ENCODE measurements at places on chromosomes 2 and 18. TPM values are rescaled to one million over a fixed set of nuclear protein-coding genes. Genes with fewer than 3 reads are reported as not detected.

- DNase-seq, result no peak
These were observed 84.5 kb upstream of the TMEM247 start for GRCh38 chr2:46394649-46395510.

Gene GALNT14
- total RNA-seq, result 2.5 TPM

DNA sequence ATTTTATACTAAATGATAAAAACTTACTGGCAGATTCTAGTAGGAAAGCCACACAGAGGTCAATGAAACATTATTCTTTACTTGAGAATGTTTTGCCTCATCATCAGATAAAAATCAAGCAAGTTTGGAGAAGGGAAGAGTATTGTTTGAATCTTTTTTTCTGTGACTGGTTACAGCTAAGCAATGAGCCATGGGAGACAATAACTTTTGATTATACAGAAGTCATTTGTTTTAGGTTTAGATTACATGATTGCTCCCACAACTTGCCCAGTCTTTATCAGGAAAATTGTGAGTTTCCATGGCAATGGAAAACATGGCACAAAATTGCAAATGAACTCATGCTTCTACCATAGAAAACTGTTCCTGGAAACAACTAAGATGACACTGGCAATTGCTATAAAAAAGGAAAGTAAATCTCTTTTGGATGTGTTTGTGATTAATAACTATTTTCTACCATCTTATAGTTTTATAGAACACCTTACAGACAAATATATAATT lies 476.8 kb downstream of the MBD2 start:
- no peak for DNase-seq

DNA sequence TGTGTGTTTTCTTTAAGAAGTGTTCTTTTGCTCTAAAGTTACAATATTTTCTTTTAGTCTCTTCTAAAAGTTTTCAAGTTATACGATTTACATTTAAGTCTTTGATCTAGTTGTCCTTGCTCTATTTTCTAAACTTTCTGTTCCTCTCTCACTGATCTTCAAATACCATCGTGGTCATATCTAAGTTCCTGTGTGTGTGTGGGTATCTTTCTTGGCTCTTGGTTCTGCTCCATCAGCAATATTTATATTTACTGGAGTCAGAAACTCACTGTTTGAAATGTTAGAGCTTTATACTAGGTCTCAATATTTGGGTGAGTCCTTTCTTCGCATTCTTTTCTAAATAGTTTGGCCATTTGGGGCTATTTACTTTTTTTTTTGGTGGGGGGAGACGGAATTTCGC lies 77.3 kb downstream of the COPS8 start:
- no peak for DNase-seq

Gene RUFY4
- not detected for total RNA-seq

- DNase-seq, result no peak
These were observed 8.4 kb downstream of the PHLPP1 start for GRCh38 chr18:62723666-62724281.

Gene ARID5A
- total RNA-seq, result 31.5 TPM

Gene PTH2R
- 0.28 TPM for total RNA-seq

GRCh38 chr2:105454801-105455485 lies 56.1 kb upstream of the FHL2 start:
- DNase-seq, result no peak

Gene PLGLB1
- total RNA-seq, result 4.5 TPM

Gene TRAPPC8
- total RNA-seq, result 36.9 TPM

GRCh38 chr2:239154971-239155805 lies 245.6 kb downstream of the HDAC4 start:
- DNase-seq, result peak; percentile 5

DNA sequence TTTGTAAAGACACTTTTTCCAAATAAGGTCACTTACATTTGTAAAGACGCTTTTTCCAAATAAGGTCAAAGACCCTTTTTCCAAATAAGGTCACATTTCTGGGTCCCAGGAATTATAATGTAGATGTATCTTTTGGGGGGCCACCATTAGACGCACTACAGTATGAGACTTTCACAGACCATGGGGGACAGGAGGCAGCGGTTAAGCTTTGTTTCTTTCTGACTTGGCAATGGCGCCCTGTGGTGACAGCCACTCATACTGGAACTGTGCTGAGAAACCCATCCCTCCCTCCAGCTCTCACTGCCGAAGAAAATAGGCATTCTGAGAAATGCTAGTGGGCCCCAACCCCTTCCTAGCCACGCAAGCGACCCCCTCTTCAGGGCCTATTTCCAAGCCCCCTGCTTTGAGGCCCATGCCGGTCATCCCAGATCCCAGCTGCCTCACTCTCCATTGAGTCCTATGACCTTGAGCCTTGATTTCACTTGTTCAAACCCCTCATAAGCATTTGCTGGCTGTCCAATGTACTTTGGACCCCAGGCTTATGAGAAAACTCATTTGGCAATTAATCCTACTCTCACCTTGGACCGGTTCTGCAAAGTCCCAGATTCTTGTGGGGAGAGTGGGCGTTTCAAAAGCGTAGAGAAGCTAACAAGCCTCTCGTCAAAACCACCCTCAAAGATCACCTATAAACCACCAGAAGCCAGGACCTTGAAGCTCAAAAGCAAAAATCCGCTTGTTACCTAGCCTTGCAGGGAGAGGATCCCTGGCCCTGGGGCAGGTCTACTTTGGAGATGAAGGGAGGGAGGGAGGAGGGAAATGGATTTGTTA lies 11.3 kb upstream of the SPATA3 start:
- no peak for DNase-seq

DNA sequence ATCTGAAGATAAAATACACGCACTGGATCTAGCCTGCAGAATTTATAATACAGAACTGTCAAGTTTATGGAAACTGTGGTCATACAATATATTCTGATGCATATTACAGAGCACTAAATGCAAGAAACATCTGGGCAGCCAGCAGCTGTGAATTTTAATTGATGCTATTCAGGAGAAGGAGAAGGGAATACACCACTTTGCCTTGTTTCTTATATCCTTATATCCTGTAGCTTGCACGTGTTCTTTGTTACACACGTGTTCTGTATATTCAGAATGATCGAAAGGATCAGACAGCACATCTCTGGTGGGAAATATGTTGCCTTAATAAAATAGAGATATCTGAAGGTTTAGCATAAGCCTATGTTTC lies 335.8 kb downstream of the AGPS start:
- no peak for DNase-seq

DNA sequence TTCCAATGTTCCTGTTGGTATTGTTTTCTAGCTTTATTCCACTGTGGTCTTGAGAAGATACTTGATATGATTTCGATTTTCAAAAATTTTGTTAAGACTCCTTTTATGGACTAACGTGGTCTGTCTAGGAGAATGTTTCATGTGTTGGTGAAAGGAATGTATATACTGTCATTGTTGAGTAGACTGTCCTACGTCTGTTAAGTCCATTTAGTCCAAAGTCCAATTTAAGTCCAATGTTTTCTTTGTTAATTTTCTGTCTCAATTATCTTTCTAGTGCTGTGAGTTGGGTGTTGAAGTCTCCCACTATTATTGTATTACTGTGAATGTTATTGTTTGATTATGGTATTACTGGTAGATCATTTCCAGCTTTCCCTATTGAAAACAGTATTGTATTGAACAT lies 55.8 kb upstream of the TTC27 start:
- DNase-seq, result no peak

Gene ALPI
- not detected for total RNA-seq

DNA sequence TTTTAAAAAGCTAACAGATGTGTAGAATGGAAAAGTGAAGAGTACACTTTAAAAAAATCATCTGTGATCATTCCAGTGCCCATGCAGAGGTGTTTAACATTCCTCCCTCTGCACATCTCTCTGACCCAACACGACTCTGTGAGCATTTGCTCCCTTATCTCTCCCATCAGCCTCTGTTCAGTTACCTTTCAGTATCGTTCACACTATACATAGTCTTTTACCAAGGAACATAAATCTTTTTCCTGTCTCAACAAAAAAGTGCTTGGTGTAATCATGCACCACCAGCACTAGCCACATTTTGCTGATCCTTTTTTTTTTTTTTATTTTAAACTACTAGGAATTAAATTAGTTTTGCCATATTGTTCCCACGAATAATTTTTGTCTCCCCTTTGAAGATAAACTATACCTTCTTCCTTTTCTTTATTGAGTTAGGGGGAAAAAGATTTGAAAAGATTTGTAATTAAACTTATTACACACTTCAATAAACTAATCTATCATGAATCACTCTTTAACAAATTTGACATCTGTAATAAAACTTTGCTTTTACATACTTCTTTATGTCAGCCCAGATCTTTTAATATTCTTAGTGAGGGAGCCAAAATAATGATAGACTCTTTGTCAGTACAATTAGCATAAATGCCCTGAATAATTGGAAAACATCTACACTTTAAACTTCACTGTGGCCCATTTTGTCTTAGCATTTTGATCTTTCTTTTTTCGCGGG lies 489.8 kb upstream of the FANCL start:
- no peak for DNase-seq

DNA sequence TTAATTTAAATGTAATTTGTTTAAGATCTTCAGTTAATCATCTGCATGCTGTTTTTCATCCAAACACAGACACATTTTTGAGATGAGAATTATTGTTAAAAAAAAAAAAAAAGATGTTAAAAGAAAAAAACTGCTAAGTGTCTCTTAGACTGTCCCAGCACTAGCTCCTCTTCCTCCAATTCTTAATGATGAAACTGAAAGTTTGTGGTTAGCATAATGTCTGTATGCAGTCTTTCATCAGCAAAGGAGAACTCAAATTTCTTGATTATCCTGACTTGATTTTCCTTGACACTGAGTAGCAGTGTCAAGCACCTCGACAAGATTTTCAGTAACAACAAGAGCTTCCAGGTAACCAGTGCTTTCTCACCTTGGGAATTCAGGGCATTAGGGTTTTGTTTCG lies 274.4 kb downstream of the LRRTM1 start:
- DNase-seq, result no peak

DNA sequence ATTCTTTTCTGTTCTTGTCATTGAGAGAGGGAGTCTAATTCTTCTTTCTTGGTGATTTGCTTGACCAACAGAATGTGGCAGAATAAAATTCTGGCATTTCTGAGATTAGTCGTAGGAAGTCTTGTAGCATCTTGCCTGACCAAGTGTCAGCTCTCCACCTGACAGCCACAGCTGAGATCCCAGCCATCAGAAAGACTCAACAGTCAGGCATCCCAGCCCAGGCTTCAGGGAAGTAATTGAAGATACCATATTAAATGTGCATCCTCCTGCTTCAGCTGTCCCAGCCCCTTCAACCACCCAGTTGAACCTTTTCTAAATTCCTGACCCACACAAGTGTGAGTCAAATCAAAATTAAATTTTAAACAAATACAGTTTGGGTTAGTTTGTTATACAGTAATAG lies 208.3 kb downstream of the PIK3C3 start:
- no peak for DNase-seq

Gene C2orf66
- total RNA-seq, result 0.38 TPM

Gene GPR39
- total RNA-seq, result not detected

- no peak for DNase-seq
These were observed 75.4 kb downstream of the FHOD3 start for GRCh38 chr18:36372903-36373311.

Gene PPP1R7
- total RNA-seq, result 34.8 TPM

Gene DCC
- total RNA-seq, result not detected

GRCh38 chr2:33958591-33958990 lies 359.5 kb upstream of the FAM98A start:
- DNase-seq, result no peak

DNA sequence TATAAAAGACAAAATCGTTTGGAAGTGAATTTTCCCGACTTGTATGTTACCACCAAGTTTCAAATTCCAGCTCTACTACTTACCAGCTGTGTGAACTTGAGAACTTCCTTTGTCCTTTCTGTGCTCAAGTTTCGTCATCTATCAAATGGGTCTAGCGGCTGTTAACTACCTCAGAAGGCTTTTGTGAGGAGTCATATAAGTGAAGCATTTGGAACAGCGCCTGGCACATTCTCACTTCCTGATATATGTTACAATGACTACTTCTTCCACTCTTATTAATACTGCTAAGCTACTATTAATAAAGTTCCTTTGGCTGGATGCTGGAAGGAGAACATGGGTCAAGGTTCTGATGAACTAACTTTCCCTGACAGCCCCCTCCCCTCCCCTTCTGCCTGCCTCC lies 104.5 kb downstream of the MEIS1 start:
- no peak for DNase-seq

DNA sequence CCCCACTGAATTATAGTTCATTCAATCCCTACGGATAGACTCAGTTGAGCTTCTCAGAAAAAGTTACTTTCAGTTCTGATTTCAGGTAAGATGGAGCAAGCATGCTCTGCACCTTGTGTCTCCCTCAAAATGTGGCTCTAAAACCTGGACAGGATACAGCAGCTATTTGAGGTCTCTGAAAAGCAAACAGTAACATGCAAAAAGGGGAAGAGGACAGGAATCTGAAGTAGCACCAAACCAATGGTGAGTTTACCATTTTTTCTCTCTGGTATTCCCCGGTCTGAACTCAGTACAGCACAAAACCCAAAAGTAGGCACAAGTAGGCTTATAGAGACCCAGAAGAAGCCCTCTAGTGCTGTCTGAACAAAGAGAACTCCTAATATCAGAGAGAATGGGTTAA lies 34.1 kb downstream of the LANCL1 start:
- DNase-seq, result no peak

Gene FTCDNL1
- 4.5 TPM for total RNA-seq

Gene TCF7L1
- 4.0 TPM for total RNA-seq

GRCh38 chr2:138632066-138632620 lies 130.6 kb downstream of the SPOPL start:
- DNase-seq, result no peak

DNA sequence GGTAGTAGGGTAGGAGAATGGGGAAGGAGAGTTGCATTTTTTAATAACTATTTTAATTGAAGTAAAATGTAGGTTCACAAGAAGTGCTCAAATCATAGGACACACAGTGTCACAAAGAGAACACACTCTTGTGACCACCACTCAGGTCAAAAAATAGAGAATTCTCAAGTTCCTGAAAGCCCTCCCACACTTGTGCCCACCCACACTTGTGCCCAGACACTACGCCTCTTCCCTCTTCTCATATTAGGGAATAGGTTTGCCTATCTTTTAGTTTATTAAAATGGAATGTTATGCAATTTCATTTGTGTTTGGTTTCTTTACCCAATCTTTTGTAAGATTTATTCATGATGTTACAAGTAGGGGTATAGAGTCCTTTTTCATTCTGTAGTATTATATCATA lies 67.2 kb downstream of the UGGT1 start:
- DNase-seq, result no peak

Gene CNDP1
- total RNA-seq, result not detected

DNA sequence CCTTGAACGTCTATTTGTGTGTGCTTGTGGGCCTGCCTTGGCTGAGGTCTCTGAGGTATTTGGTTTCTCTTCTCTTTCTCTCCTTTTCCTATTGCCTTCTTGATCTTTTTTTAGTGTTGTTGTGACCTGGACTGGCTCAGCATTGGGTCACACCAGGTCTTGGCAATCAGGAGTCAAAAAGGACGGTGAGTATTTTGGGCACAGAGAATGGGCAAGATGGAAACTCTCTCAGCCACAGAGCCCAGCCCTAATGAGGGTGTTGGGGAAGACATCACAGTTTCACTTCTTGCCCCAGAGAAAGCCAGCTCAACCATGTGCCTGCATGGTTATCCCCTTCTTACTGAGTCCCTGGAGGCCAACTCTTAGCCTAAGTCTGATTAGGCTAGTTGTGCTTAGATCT lies 13.7 kb upstream of the INO80C start:
- DNase-seq, result no peak

- DNase-seq, result no peak
These were observed 58.3 kb downstream of the CTIF start for GRCh38 chr18:48597110-48597509.

Gene EPC2
- total RNA-seq, result 23.2 TPM

GRCh38 chr2:159199761-159200465 lies 86.6 kb downstream of the WDSUB1 start:
- no peak for DNase-seq

Gene PAIP2B
- total RNA-seq, result 5.0 TPM

Measured in omental fat pad (tissue), 4 donors.